ENCODE measurements at places on chromosomes 3 and 15.

GRCh38 chr3:131349946-131350347 lies 31.6 kb upstream of the NUDT16 start:
- DNase-seq = no peak

GRCh38 chr15:26166429-26166828 lies 303.3 kb upstream of the ATP10A start:
- no peak for DNase-seq

GRCh38 chr15:32743411-32744140 lies 25.8 kb downstream of the GREM1 start:
- no peak for DNase-seq

DNA sequence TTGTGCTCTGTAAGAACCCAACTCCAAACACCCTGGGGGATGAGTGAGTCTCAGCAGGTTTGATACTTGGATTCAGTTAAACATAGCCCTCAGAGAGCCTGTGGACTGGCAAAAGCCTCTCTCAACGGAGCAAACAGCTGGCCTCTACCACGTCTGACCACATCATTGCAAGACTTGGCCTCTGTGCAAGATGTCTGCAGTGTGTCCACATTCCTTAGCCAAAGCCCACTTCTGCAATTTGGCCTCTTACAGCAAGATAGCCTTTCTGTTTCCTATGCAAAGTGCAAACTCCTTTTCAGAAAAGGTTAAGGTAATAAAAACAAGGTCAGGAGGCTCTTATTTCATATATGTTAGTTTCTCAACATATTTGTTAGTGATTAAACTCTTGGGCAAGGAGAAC lies 27.9 kb downstream of the FBN1 start:
- DNase-seq = no peak

DNA sequence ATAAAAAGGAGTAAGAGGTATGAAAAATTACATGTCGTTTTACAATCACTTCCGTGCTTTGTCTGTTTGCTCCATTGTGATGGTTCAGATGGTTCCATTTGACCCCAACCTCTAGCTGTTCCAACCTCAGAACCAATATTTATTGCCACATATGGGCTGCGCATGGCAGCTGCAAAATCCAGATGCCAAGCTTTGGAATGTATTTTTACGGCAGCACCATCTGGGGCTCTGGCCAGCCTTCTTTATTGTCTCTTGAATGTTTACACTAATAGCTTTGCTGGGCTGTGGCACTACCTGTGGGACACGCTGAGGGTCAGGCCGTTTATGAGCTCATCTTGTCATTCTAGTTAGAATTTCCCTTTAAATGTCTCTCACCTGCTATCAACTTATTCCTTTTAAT lies 219.8 kb downstream of the ROBO2 start:
- DNase-seq = no peak

- DNase-seq = no peak
These were observed 147.4 kb downstream of the CHST2 start for GRCh38 chr3:143266927-143267326.

DNA sequence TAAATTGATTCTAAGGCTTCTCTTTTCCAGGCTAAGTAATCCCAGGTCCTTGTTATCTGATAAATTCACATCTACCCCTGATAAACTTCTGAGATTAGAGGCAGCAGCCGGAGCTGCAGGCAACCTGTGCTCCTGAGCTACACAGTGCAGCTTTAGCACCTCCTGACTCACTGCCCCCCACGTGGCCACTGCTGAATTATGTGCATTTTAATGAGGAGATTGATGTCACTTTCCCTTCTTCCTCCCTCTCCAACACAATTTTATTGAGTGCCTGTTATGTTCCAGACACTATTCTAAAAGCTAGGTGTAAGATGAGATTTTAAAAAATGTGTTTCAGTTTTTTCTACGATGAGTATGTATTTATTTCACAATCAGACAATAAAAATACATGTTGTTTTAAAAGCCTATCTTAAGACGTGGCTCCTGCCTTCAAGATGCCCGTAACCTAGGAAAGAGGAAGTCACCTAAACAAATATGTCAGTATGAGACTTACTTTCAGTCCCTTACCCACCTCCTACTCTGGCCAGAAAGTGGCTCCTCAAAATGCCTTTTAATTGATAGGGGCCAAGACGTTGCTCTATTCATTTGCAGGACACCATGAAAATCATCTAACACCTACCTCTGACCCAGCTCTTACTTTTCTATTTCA lies 161.5 kb upstream of the PFN2 start:
- no peak for DNase-seq

DNA sequence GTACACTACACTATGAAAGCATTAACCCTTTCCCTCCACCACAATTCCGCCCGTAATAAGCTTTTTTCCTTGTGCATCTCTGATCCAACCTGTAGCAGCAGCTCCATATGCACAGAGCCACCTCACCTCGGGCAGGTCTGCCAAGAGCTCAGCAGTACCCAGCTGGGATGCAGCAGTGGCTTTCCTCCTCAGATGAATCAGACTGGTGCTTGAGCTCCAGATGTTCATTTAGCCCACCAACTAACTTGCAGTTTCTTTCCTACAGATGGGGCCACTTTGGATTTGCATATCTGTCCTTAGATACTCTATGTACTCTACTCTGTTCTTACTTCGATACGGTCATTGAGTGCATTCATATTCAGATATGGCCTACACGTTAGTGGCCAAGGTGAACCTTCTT lies 14.8 kb upstream of the FSIP1 start:
- DNase-seq = no peak

- DNase-seq = peak; percentile 55
These were observed 1.4 kb downstream of the KBTBD13 start for GRCh38 chr15:65077981-65078352.

DNA sequence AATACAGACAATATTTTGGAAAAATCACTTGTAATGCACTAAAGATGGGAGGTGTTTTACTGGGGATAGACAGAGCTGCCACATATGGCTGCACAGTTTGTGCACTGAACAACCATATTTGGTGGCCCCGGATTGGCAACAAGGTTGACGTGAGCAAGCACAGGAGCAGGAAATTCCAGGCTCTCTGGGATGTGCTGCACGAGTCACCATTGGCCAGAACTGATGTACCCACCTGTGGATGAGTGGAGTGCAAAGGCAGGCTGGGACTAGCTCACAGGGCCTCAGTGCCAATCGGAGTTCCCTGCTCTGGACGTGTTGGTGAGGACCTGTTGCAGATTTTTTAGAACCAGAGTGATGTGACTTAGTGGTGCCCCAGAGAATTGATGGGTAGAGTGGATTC lies 42.0 kb upstream of the SCAANT1 start:
- no peak for DNase-seq

GRCh38 chr3:41462103-41462691 lies 262.9 kb downstream of the CTNNB1 start:
- no peak for DNase-seq
